ENCODE measurements at places on chromosomes 1 and 21. TPM values are rescaled to one million over a fixed set of nuclear protein-coding genes. Genes with fewer than 3 reads are reported as not detected.

Gene TIAM1
- 20.5 TPM for total RNA-seq

DNA sequence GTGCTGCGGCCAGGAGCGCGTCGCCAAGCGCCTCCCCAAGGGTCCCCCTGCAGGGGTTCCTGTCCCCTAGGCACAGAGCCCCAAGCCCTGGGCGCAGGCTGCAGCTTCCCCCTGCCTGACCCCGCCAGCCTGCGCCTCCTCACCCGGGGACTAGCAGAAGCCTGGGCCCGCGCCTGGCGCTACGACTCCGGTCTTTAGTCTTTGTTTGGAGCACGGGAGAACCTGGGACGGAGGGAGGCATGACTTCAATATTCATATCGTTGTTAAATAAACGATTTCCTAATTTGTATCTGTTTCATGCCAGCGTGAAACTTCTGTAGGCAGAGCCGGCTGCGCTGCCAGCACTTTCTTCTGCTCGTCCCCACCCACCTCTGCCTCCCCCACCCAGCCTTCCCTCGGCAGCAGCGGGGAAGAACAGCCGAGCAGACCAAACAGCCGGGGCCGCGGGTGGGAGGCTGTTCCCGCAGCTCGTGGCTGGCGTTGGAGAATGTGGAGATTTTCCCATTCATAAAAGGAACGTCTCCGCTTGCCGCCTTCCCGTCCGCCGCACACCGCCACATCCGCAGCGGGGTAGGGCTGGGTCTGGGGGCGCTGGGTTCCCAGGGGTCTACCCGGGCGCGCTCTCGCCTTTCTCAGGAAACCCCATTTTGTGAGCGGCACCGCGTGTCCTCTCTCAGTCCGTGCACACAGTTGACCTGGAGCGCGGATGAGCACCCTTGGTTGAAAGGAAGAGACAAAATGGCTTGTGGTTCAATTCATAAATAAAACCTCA, 777 bp upstream of the TRIM67 start:
- H3K27ac ChIP-seq: no peak overlapping the region
- peaks cover 82% of the 10 kb centered on the region for H3K27me3 ChIP-seq
- no peaks in the 10 kb centered on the region for H3K36me3 ChIP-seq
- H3K4me3 ChIP-seq: peak overlapping the region; percentile 39

GRCh38 chr1:32357614-32358013, 4.7 kb downstream of the FAM229A start:
- DNase-seq: no peak
- H3K4me1 ChIP-seq: peaks cover 33% of the 10 kb centered on the region
- H3K4me3 ChIP-seq: no peak overlapping the region
- H3K27me3 ChIP-seq: no peaks in the 10 kb centered on the region

GRCh38 chr1:197915862-197916499, 1.2 kb upstream of the LHX9 start:
- peaks cover 100% of the 10 kb centered on the region for H3K27me3 ChIP-seq
- peak overlapping the region; percentile 16 for H3K4me3 ChIP-seq
- H3K36me3 ChIP-seq: no peaks in the 10 kb centered on the region
- H3K4me1 ChIP-seq: no peaks in the 10 kb centered on the region
- DNase-seq: no peak

DNA sequence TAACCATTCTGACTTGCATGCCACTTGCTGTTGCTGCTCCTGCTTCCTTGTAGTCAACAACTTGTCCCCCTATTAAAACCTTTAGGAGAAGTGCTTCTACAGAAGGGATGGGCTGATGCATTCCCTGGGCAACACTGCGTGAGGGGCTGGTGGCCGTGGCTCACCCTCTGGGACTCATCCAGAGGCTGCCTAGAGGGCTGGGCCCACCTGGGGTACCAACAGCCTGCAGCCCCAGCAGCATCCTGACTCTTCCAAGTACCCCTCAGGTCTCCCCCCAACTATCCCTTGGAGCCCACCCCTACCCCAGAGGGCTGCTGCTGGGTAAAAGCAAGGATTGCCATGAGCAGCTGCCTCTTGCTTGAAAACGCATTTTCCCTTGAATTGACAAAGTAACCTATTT, 34.7 kb upstream of the LHX4 start:
- no peak for DNase-seq
- H3K27ac ChIP-seq: no peak overlapping the region
- no peaks in the 10 kb centered on the region for H3K4me1 ChIP-seq
- peaks cover 8% of the 10 kb centered on the region for H3K36me3 ChIP-seq
- H3K4me3 ChIP-seq: no peak overlapping the region

- H3K36me3 ChIP-seq: no peaks in the 10 kb centered on the region
- peak; percentile 61 for DNase-seq
- H3K27ac ChIP-seq: no peak overlapping the region
- no peak overlapping the region for H3K4me3 ChIP-seq
- no peaks in the 10 kb centered on the region for H3K4me1 ChIP-seq
- no peaks in the 10 kb centered on the region for H3K27me3 ChIP-seq
Measured at GRCh38 chr1:208033236-208033635, 122.3 kb upstream of the CD34 start.

Gene FCRL2
- total RNA-seq: not detected

DNA sequence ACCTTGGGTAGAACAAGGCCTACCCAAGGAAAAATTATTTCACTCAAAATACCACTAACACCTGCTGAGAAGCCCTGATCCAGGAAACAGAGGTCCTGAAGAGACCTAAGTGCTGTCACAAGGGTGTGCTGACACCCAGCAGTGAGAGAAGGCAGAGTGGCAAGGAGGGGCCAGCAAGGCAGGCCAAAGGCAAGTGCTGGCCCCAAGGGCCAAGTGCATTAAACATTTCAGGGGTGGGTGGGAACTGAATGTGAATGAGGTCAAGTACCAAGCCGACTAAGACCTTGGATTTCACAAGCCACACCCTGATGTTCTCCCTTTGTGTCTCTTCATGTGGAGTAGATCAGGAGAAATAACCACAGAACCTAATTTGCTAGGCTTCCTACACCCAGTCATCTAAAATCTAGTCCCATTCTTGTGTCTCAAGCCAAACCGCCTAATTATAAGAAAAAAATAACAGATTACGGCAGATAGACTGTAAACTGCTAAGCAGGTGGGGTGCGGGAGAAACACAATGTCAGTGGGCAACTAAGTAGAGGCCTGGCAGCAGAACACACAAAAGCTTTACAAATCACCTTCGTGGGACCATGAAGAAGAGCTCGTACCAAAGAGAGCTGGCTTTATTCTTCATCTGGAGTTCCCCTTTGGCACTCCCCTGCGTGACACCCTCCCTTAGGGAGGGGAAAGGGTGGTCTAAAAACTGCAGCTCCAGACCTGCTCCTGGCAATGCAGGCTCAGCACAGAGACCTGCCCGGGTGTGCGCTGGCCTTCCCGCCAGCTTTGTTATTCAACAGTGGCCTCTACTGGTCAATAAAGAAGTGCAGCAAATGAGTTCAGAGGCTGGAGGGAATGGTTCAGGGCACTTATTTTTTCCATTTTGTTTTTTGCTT, 8.7 kb downstream of the UBE2G2 start:
- no peak for DNase-seq
- H3K27me3 ChIP-seq: no peaks in the 10 kb centered on the region
- peaks cover 5% of the 10 kb centered on the region for H3K4me1 ChIP-seq
- H3K36me3 ChIP-seq: no peaks in the 10 kb centered on the region
- H3K4me3 ChIP-seq: no peak overlapping the region

Gene OR6N1
- not detected for total RNA-seq

Gene MCOLN2
- total RNA-seq: 0.99 TPM

DNA sequence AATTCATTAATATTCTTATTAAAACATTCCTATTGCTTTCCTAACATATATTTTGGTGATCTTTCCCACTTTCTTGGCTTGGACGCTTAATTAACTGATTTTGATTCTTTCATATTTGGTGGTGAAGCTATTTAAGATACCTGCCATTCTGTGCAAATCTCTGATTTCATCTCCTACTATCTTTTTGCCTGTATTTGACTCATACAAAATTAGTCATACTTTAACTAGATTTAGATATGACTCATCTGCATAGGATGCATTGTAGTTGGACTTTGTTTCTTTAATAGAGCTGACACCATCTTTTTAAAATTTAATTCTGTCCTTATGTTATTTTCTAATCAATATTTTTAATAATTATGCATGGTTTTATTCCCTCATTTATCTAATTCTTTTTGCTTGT, 93.8 kb upstream of the PLPPR4 start:
- no peaks in the 10 kb centered on the region for H3K4me1 ChIP-seq
- DNase-seq: no peak
- H3K36me3 ChIP-seq: no peaks in the 10 kb centered on the region
- H3K27me3 ChIP-seq: no peaks in the 10 kb centered on the region

DNA sequence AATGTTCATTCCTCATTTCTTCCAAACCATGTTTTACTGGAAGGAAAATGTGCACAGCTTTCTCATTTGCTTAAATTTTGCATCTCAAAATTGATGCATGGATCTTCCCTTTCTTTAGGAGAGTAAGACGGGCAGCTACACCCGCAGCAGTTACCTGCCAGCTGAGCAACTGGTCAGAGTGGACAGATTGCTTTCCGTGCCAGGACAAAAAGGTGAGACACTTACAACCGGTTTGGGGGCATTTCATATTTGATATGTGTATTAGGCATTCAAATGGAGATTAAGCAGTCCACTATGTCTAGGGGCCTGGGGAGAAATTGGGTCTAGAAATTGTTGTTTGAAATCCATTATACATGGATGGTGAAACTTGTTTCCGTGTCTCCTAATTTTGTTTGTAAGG, 12.9 kb downstream of the C8A start:
- H3K4me1 ChIP-seq: no peaks in the 10 kb centered on the region
- DNase-seq: no peak
- H3K27ac ChIP-seq: no peak overlapping the region
- H3K27me3 ChIP-seq: no peaks in the 10 kb centered on the region

Measured in sigmoid colon (tissue), 7 donors.